CD4-positive, alpha-beta T cell treated with Interleukin-15 for 1 hour (primary cell): ENCODE measurements at places on chromosomes 4 and X.

DNA sequence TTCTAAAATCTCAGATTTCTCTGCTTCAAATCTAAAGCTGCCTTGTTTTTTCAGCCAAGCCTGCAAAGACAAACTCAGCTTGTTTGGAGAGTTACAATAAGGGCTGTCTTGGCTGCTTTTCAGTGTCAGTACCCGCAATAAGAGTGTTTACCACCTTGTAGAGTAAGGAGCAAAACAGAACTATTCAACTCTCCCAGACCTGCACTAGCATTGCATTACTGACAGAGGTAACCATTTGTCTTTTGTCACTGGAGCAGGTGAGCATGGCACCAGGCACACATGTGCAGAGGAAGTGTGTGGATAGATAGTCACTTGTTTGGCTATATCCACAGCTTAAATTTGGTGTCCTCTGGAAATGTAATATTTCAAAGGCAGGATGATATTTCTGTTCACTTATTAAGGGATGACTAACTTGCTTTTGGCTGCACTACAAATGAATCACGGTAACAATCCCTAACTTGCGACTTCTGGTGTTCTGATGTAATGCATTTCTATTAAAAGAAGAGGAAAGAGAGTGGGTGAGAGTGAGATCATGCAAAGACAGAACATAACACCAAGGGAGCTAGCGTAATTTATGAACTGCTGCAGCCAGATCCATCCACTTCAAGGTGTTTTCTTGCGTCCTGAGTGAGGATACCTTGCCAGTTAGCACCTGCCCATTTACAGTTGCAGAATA is 38.6 kb downstream of the PTCHD1 start:
- no peak for DNase-seq

GRCh38 chr4:19999276-19999675 is 252.4 kb upstream of the SLIT2 start:
- no peak for DNase-seq

DNA sequence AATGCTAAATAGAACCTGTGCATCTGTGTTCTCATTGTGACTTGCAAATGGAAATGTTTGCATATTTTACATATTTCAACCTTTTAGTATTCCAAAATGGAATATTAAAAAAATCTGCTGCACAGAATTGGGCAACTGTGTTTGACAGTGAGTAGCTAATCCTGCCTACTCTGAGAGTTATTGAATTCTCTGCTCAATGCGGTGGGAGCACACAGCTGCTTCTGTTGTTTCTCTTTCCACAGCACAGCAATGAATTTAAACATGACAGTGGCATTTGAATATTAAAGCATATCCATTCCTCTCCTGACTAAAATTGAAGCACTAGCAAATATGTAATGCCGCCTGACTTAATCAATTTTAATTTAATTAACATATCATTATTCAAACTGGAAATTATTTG is 366.6 kb downstream of the GASK1B start:
- no peak for DNase-seq

GRCh38 chr4:16183604-16184003 is 42.7 kb downstream of the TAPT1 start:
- DNase-seq: no peak

DNA sequence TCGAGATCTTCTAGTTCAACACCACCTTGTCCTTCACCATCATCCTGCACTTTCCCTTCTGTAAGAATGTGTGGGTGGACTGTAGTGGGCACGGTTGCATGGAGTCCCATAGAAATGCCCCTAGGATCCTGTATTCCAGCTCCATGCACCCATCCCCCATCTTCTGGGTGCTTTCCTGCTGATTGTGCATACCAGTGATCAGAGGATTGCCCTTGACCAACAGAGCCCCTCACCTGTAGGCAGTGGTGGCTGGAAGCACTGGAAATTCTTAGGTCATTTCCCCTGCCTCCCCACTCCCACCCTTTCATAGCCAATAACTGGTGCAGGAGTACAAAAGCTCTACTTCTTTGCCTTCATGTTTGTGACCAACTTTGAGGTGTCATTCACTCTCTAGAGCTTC is 213.4 kb upstream of the ARSJ start:
- DNase-seq: no peak

DNA sequence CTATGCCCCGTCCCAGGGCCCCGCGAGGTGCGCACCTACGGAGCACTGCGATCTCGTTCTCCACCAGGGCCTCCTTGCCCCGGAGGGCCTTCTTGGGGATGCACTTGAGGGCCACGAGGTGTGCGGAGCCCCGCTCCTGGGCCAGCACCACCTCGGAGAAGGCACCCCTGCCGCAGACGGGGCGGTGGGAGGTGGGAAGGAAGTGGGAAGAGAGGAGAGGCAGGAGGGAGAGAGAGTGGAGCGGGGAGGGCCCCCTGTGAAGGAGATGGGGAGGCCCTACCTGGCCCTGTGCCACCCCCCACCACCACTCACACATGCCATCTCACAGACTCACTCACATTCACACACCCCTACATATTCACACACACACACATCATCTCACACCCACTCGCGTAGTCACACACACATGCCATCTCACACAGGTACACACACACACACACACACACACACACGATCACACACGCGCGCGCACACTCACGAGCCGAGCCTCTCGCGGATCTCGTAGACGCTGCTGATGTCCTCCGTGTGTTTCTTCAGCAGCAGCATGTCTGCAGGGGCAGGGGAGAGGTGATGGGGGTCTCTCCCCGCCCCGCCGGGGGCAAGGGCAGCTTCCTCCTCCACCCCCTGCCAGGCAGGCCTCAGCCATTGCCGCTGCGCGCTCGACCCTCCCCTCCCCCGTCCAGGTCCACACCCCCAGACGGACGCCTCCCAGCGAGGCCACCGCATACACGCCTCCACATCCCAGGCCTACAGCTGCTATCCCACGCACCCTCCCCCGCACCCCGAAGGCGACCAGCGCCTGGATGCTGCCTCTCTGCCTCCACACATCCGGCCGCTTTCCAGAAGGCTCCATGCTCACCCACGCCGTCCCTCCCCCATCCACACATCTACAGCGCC is 834 bp downstream of the PNCK start:
- no peak for DNase-seq

GRCh38 chr4:85565761-85566480 is 91.0 kb downstream of the ARHGAP24 start:
- DNase-seq: no peak

- no peak for DNase-seq
Measured at GRCh38 chr4:8242782-8243560, 26.6 kb upstream of the HTRA3 start.

GRCh38 chr4:104818579-104818978 is 323.9 kb upstream of the CXXC4 start:
- no peak for DNase-seq

- no peak for DNase-seq
Measured at GRCh38 chr4:152464030-152464823, 71.7 kb downstream of the FBXW7 start.

DNA sequence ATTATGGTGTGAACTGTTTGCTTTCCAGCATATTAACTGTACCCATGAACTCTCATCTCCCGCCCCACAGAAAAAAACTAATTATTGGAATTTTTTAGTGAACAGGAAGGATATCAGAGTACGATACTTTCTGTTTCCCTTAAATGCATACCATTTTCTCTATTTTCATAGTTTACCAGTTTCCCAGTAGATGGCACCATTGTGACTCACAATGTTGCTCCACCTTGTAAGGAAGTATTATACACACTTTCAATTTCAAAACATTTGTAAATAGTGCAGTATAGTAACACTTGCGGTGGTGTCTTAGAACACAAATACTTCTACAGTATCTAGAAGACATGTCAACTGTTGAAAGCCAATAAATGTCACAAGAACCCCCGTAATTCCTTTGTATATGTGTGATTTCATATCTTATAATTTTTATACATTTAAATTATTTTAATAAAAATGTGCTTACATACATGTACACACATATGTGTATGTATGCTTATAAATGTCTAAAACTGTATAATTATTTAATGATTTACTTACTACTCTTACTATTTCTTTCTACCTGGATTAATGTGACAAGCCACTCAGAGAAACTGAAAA is 167.3 kb downstream of the SLIT2 start:
- no peak for DNase-seq

DNA sequence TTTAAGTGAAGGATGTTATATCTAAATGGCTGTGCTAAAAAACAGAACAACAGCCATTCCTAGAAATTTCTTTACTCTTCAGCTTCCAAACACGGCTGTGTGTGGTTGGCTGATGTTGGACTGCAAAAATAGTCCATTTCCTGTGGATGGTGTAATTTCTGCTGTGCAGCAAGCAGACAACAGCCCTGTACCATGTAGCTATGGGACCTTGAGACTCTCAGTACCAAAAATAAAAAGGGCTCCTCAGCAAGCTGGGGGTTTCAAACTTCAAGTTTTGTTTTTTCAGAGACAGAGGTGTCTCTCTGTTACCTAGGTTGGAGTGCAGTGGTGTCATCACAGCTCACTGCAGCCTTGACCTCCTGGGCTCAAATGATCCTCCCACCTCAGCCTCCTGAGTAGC is 18.1 kb downstream of the CD40LG start:
- no peak for DNase-seq

DNA sequence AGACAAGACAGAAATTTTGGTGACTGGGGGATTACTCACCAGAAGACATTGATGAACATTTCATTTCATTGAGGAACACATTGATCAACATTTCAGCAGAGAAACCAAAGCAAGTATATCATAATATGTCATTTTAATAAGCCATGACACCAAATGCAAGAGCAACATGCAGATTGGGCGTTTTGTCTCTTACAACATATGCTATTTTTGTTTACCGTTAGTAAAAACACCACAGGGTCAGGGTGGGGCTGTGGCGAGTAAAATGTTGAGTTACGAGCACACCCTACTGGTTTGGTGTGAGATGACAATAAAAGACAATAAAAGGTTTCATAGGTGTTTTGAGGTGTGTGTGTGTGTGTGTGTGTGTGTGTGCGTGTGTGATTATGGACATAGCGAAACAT is 294.5 kb downstream of the PDGFC start:
- DNase-seq: no peak

GRCh38 chr4:113809311-113809710 is 47.8 kb upstream of the CAMK2D start:
- DNase-seq: peak; percentile 68

DNA sequence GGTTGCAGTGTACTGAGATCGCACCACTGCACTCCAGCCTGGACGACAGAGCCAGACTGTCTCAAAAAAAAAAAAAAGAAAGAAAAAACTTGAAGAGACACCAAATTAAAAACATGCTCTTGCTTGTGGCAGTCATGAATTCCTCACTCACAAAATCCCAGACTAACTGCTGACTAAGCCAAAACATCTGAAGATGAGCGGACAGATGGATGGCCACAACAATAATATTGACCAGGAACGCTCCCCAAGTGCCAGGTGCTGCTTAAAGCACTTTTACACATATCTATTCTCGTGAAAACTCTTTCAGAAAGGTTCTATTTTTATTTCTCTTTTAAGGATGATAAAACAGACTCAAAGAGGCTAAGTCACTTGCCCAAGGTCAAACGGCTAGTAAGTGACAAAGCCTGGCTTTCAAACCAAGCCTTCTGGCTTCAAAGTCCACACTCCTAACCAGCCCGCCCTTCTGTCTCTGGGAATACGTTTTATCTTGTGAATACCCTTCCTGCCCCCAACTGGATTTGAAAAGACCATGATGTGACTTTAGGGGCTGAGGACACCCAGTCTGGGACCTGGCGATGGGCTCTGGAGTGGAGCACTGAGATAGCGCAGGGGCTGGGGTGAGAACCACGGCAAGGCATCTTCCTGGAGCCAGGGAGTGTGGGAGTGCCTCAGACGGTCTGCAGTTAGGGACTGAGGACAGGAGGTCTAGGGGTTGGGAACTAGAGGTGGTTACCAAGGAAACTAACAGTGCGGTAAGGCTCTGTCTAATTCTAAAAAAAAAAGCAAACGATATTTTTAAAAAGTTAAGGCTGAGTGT is 9.5 kb upstream of the CXCR3 start:
- DNase-seq: no peak

DNA sequence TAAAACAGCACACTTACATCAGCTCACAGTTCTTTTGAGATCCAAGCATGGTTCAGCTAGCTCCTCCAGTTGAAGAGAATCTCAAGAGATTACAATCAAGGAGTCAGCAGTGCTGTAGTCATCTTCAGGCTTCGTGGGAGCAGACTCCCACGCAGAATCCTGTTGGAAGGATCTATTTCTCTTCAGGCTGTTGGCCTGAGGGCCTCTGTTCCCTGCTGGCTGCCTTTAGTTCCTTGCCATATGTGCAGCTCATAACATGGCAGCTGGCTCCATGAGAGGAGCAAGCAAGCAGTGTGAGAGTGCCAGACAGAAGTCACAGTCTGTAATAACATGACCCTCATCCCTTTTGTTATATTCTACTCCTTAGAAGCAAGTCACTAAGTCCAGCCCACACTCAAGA is 168.6 kb downstream of the COX18 start:
- no peak for DNase-seq

DNA sequence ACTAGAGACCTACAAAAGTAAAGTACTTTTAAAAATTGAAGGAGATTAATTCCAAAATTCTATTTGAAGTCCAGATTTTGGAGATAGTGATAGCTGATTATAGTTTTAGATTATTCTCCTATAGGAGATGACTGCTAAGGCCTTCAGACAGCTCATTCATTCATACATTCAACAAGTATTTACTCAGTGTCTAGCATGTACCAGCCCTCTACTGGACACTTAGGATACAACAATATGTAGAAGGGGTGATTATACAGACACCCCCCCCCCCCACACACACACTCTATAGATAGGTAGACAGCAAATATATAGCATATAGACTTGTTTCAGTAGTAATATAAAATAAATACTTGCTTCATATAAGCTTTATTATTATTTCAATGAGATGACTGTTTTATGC is 60.4 kb upstream of the TAF9B start:
- no peak for DNase-seq

- DNase-seq: no peak
Measured at GRCh38 chrX:42567268-42567667, 210.7 kb downstream of the PPP1R2C start.

GRCh38 chrX:13341491-13342101 is 21.7 kb upstream of the ATXN3L start:
- no peak for DNase-seq

DNA sequence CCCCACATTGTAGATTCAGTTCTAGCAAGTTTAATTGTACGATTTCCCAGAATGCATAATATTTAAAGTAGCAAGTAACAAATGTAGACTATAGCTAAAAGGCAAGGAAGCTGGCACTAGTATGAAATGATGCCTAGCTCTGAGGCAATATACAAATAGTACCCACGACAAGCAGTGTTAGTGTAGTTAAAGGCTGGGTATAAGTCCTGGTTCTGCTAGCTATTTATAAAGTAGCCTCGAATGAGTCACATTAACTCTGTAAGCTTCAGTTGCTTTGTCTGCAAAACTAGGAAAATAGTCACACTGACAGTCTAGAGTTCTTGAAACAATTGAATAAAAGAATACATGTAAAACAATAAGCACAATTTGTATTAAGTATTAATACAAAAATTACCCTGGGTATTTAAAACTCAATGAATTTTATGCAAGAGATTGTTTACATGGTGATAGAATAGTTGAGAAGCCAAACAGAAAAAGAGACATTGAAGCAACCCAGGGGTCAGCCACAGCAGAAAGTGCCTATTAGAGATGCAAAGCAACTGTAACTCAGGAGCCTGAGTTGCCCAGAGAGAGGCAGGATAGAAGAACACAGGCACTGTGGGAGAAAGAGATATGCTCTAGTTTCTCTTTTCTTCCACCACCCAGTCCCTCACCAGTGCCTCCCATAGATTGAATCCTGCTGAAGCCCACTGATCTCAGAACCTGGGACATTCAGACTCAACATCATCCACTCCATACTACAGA is 949.0 kb downstream of the C4orf33 start:
- DNase-seq: no peak

- peak; percentile 39 for DNase-seq
Measured at GRCh38 chrX:130330706-130331105, 9.0 kb upstream of the SLC25A14 start.
